Activated B cell treated with CpG ODN at 0.5 μM for 24 hours (primary cell): ENCODE measurements at places on chromosomes 11 and 22. TPM values are rescaled to one million over a fixed set of nuclear protein-coding genes. Genes with fewer than 3 reads are reported as not detected.

KRTAP5-11 gene
- not detected in 2 replicates for total RNA-seq

TNNI2 gene
- total RNA-seq: 1.0 and 1.5 TPM in 2 replicates

ACTN3 gene
- 0.10 TPM in 1 of 2 replicates, not detected in the other for total RNA-seq

OR51B2 gene
- total RNA-seq: not detected in 2 replicates

RTN4RL2 gene
- 0.13 and 0.24 TPM in 2 replicates for total RNA-seq

TRIM64 gene
- not detected in 2 replicates for total RNA-seq
